Stimulated activated naive CD4-positive, alpha-beta T cell treated with Interleukin-2 at 50 U/mL for 16 hours (primary cell): ENCODE measurements at places on chromosomes 5 and 9.

- DNase-seq: no peak
Observed at GRCh38 chr5:141747152-141748141, 65.4 kb upstream of the ARAP3 start.

DNA sequence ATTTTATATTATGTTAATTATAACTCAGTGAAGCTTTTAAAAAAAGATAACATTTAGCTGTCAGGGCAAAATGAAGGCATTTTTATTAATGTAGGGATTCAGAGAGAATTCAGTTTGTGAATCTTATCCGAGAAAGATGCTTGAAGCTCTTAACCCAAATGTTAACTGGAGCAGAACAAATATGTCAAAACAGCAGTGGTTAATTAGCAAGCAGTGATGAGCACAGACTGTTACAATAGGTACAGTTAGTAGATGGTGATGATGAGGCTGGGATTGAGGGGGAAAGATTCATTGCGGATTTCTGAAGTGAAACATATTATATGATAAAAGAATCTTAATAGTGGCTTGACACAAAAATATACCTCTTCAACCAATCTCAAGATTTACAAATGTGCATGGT, 356.7 kb downstream of the DIRAS2 start:
- no peak for DNase-seq

GRCh38 chr5:139903795-139904565, 108.4 kb downstream of the PSD2 start:
- DNase-seq: no peak

DNA sequence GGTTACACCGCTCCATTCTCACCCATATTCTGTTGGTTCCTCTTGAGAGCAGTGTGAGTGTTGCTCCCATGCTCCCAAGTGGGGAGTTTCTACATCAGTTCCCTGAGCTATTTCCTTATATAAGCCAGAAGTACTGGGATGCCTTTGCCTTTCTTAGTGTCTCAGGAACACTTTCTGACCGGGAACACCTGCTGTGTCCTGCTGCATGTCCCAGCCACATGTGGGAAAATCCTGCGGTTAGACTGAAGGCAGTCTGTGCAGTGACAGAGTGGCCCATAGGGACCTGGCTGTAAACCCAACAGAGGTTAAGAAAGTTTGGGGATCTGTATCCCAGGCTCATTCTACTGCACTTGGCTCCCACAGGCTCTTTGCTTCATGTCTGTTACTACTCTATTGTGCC, 126.0 kb downstream of the EGFLAM start:
- no peak for DNase-seq

GRCh38 chr9:77386187-77386586, 208.9 kb downstream of the VPS13A start:
- no peak for DNase-seq

GRCh38 chr9:117000834-117001233, 313.7 kb downstream of the TRIM32 start:
- no peak for DNase-seq

- DNase-seq: no peak
Observed at GRCh38 chr9:75397836-75398235, 309.5 kb downstream of the OSTF1 start.

DNA sequence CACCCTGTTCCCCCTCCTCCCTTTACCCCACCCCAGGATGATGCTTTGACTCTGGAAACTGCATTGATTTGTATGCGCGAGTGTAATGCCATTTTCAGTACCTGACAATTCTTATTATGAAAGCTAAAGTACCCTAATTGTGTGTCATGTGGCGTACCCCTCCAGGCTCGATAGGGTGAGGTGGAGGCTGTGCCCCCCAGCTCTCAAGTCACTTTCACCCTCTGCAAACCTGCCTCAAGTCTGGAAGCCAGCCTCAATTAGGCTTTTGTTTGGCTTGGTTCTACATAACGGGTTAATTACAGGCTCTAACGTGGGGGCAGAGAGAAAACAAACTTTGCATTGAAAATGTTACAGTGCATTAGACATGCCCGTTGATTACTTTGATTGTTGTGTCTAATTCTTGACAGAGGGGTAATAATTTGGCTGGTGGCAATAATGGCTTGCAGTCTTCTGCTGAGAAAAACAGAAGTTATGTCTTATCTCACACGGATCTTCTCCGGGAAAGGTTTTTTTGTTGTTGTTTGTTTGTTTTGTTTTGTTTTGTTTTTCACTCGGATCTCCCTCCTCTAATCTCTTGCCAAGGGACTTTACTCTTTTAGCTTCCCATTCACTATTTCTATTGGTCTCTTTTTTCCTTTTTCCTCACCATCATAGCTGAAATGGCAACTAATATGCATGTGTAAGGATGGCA, 12.6 kb downstream of the ISL1 start:
- no peak for DNase-seq

DNA sequence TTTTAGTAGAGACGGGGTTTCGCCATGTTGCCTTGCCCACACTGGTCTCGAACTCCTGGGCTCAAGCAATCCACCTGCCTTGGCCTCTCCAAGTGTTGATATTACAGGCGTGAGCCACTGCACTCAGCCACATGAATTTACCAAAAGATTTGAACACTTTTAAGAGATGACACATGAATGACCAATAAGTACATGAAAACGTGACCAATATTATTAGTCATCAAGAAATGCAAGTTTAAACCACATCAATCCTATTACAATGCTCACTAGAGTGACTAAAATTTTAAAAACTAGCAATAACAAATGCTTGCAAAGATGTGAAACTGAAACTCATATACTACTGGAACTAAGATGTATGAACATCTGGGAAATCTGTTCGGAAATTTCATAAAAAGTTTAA, 54.3 kb downstream of the NR6A1 start:
- DNase-seq: no peak

DNA sequence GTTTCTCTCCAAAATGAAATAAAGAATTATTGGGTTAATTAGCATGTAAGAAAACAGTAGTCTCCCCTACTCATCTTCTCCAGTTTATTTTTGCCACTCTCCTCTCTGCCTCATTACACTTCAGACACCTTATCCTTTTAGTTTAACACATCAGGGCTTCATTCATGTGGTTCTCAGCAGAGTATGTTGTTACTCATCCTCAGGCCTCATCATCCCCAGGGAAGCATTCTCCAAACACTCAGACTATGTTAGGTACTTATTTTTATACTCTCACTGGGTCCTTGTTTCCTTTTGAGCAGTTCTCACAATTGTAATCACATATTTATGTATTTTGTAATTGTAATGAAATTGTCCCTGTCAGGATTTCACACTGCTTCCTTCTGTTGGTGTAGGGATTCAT, 470.5 kb downstream of the PDE4D start:
- DNase-seq: no peak

DNA sequence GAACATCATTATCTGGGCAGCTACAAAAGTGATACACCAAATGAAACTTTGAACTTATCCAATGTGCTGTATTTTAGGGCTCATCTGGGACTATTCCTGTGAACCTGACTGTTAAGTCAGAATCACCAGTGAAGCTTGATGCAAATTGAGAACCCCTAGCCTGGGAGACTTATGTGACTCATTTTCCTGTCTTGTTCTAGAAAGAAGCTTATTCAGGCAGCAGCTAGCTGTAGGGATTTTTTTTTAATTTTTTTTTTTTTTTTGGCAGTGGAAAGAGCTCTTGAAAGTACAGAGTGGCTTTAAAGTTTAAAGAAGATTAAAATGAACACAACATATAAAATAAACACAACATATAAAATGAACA, 81.1 kb upstream of the TNFAIP8 start:
- no peak for DNase-seq
